ENCODE measurements at places on chromosomes 12 and 14.

DNA sequence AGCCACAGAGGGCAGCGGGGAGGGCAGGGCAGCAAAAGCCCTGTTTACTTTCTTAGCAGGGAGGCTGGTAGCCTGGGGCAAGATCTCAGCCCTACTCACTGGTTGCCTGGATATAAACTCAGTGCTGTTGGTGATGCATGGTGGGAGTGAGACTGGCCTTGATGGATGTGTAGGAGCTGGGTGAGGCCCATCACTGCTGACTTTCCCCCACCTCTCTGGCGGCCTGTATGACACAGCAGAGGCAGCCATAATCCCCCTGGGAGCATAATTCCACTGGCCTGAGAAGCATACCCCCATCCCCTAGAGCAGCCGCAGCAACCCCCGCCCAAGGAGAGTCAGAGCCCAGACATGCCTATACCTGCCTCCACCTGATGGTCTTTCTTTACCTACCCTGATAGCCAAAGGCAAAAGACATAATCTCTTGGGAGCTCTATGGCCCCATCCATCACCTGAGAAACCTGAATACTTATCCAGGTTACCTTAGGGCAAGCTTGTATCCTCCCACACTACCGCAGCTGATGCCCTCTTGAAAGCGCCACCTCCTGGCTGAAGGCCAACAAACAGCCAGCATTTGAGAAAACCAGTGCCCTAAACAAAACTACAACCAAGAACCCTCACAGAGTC, 59.3 kb downstream of the DNAI7 start:
- DNase-seq, result no peak

DNA sequence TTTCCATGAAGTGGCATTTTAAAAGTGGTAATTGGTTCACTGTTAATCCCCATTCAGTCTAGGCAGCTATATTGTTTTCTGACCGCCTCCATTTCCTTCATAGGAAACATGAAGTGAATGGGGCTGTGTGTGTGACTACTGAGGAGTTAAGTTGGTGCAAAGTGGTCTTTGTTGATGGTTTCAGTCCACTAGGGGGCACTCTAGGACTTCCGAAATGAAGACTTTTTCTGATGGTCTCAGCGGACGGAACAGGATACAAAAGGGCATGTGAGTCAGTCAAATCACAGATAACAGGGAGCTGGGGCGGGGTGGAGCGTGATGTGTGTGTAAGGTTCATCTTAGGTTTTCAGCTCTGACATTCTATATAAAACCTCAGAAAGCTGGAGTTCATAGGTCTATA, 240.1 kb upstream of the OR4E1 start:
- peak; percentile 44 for DNase-seq

GRCh38 chr14:67998834-67999233, 179.3 kb downstream of the RAD51B start:
- no peak for DNase-seq

GRCh38 chr14:43012817-43013216, 1406.1 kb downstream of the LRFN5 start:
- no peak for DNase-seq

DNA sequence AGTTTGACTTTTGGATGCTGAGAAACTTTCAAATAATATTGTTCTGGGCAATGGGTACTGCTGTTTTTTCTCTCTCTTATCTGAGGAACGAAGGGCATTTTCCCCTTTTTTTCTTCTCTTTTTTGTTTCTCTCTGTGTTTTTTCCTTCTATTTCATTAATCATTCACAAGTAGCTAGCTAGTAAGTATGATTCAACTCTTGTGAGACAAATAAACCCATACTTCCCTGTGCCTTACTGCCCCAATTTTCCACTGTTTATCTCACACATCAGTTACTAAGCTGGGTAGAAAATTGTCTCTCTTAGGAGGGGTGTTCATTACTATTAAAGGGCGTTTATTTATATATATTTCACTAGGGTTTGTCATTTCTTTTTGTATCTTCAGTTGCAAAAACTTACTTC, 437.6 kb downstream of the RERGL start:
- no peak for DNase-seq

DNA sequence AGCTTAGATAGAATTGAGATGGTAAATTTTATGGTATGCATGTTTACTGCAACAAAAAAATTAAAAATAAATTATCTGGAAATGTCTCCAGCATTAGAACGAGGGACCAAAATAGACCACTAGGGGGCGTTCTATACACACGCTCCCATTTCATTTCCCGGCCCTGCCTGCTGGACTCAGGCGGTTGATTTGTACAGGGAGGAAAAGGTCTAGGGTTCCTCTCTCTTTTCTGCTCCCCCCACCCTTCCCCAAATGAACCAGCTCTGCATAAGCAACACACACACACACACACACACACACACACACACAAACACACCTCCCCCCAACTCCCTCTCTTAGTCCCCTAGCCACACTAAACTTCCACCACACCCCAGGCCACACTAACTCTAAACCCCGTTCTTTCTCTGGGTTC, 7.8 kb upstream of the DTX1 start:
- peak; percentile 23 for DNase-seq

DNA sequence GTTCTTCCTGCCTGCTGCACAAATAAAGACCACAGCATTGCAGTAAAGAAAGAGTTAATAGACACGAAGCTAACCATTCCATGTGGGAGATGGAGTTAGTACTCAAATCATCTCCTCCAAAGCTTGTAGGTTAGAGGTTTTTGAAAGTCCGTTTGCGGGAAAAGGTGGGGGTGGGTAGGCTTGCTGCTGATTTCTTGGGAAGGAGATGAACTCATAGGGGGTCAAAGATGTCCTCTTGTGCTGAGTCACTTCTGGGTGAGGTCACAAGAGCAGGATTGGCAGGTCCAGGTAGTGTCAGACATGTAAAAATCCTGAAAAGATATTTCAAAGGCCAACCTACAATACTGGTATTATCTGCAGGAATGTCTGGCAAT, 66.4 kb downstream of the PTHLH start:
- DNase-seq, result no peak

GRCh38 chr12:20024194-20024593, 344.1 kb upstream of the PDE3A start:
- DNase-seq, result no peak

DNA sequence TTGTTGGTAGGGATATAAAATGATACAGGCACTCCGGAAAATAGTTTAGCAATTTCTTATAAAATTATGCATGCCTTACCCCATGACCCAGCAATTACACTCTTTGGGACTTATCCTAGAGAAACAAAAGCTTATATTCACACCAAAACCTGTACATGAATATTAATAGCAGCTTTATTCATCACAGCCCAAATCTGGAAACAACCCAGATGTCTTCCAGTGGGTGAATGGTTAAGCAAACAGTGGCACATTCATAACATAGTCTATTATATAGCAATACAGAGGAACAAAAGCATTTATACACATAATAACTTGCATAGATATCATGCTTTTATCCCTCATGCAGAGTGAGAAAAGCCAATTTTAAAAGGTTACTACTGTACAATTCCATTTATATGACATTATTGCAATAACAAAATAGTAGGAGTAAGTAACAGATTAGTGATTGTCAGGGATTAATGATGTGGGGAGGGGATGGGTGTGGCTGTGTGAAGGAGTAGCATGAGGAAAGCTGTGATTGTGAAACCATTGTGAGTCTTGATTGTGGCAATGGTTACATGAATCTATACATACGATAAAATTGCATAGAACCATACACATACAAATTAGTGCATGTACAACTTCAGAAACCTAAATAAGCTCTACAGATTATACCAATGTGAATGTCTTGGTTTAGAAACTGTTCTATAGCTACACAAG, 363.1 kb upstream of the OR4E1 start:
- DNase-seq, result no peak

DNA sequence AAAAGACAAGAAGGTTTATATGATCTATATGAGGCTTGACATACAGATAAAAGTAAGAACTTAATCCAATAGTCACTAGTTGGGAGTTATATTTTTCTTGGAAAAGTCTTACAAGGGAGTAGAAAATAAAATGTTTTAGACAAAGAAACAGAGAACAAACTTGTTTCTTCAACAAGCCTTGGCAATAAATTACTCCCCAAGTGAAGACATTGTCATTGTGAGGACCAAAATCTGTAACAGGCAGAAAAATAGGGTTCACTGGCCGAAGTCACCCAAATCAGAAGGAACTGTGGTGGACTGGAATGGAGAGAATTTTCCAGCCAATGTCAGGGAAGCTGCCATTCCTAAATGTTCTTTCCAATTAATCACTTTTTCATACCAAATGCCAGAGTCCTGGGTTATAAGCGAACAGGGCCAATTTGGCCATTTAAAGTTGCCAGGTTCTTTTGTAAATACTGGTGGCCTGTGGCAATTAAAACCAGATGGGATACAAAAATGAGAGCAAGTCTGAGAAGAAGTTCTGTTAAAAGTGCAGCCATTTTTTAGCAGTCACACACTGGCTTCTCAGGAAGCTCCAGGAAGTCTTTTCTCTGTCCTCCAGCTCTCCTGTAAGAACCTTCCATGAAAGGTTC, 117.3 kb upstream of the OVCH1 start:
- no peak for DNase-seq

DNA sequence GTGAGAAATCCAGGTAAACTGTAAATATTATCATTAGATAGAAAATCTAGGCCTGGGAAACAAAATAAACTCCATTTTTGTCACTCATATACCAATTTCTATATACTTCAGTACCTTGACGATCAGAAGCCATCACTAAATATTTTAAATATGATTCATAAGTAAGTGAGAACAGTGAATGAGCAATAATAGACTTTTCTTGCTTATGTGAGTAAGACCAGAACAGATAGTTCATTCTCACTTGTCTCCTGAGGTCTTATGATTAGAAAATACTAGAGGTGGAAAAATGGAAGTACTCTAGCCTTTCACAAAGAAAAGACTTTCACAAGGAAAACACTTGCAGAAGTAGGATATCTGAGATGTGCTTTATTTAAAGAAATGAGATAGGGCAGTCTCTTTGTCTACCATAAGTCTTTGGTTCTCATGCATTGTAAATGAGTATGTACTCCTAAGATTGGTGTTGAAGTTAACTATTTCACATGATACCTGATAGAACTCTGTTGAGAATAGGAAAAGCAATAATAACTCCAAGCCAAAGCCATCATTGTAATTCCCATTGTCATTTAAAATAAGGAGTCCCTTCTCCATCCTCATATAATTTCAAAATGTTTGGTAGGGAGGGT, 10.1 kb upstream of the SMCO3 start:
- no peak for DNase-seq

- no peak for DNase-seq
Observed at GRCh38 chr14:65073605-65074201, 28.6 kb downstream of the MAX start.

DNA sequence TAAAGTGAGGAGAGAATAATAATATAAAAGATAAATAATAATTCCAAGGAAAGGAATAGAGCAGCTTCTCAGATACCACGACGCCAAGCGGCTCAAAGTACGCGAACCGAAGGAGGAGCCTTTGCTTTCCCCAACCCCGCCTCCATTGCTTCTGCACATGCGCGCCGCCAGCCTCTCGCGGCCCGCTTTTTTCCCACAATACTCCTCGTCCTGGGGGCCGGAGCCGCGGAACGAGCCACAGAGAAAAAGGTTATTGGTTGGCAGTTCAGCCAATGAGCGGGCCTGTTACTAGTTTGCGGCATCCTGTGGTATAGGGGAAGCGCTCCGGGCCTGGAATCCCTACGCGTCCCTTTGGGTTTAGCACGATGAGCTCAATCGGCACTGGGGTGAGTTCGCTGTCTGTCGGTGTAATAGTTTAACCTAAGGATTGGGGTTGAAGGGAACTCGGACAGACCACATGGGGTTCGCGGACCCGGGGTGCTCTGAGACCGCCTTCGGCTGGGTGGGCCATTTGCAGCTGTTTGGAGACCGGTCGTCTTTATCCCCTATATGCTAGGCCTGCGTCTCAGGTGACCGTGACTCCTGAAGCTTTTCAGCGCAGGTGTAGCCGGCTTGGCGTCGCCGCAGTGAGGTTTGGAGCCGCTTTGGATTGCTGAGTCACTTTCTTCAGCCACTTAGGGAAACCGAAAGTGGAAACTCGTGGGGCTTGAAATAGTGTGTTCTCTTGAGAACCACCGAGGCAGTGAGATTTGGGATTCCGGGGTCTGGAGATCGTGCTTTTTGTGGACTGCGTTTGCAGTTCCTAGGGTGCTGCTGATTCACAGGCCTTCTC, at the start of gene PSMA3:
Gene PSMA3 (plus strand): TSS at position 288 of the 832 bp plus-strand sequence. CDS start 78 bp downstream, at position 366.
- DNase-seq, result peak; percentile 94

DNA sequence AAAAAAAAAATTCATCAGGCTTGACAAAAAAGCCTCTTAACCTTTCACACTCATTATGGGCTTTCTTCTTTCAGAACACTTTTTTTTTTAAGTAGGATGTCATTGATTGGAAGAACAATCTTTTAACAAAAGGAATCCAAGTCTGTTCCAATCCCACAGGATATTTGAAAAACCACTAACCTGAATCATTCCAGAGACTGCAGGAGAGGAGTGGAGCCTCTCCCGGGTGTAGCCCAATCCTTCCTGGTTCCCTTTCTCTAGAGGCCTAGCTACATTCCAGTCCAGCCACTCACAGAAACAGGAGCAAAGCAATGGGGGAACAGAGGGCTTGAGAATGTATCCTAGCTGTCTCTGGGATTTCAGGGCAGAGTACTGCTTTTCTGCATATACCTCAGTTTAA, 4.3 kb downstream of the MFAP5 start:
- no peak for DNase-seq

DNA sequence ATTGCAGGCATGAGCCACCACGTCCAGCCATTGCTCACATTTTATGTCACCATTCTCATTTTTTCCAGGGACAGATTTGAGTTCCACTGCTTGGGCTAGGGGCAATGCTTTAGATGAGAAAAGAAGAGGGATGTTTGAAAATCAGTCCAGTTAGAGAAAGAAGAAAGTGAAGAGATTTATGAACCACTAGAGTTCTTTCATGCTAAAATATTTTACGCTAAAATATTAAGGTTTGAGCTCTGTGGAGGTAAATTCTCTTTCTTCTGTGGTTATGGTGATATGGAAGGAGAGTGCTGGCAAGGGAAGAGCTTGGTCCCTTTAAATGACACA, 21.5 kb downstream of the CFL2 start:
- DNase-seq, result no peak

DNA sequence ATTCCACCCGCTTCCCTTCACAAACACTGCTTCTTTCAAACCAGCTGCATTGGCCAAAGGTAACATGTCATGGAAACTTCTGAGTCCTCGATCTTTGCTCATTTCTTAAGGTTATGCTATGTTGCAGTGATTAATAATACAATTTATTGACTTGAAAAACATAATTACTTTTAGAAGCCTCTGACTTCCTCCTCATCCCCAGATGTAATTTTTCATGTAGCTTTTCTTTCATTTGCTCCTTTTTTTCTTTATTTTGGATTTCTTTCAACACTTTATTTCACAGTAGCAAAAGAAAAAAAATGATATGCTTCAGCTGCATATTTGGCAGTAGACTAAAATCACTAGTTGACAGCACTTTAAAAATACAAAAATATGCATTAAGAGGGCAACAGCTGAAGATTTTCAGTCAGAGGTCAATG, 116.2 kb downstream of the LRRIQ1 start:
- DNase-seq, result no peak

GRCh38 chr14:68707482-68707881, 85.4 kb downstream of the ZFP36L1 start:
- DNase-seq, result no peak

- DNase-seq, result no peak
Observed at GRCh38 chr12:20183563-20183962, 184.8 kb upstream of the PDE3A start.

All from stimulated activated CD8-positive, alpha-beta memory T cell treated with anti-CD3 and anti-CD28 coated beads, Interleukin-4, amount 100 ng/mL, for 1 hour (primary cell).